ENCODE measurements at places on chromosomes 12 and 14.

DNA sequence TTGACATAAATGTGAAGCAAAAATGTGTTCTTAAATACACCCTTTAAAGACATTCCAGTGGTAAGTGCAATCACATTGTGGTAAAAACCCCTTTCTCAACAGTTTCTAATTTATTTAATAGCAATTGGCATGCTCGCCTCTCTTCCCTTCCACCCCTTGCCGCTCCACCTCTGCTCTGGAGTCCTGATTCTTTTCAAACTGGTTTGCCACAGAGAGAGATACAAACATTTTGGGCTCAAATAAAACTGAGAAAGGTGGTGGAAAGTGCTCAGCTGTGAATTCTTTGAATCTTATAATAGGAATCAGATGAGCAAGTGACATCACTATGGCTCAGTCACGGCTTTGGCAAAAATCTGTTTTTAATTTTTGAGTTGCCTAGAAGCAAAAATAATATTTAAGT, 993.9 kb downstream of the GALC start:
- no peak for DNase-seq

- DNase-seq: no peak
These were observed 37.4 kb downstream of the SLC6A12 start for GRCh38 chr12:176321-177181.

GRCh38 chr12:26360062-26360461, 164.7 kb downstream of the SSPN start:
- DNase-seq: no peak

GRCh38 chr14:102968306-102968705, 45.8 kb downstream of the AMN start:
- DNase-seq: no peak

DNA sequence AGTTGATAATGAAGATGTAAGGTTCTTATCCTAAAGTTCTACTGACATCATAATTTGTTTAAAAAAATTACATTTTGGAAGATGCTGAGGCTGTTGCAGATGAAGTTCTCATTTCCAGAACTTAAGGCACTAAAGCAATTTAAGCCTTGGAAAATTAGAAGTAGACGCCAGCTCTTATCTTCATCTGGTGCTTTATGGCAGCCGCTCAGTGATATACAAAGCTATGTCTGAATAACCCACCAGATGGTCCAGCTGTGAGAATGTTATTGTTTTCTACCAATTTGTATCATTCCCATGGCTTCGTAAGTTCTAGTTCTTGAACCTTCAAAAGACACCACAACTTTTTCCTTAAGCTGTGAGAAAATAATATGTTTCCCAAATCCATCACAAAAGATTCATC, 212.1 kb upstream of the ARID2 start:
- no peak for DNase-seq

DNA sequence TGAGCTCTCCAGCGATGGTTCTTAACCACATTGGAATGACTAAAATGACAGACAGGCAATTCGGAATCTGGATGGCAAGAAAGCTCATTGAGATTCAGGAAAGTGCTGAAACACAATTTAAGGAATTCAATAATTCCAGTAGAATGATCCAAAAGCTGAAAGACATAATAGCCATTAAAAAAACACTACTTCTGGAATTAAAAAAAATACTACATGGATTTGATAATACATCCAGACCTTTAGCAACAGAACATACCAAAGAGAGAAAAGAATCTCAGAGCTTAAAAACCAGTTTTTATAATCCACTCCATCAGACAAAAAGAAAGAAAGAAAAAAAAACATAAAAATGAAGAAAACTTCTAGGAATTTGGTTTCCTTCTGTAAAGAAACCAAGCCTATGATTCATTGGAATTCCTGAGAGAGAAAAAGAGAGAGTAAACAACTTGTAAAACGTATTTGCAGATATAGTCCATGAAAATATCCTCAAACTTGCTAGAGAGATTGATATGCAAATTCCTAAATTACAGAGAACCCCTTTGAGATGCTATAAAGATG, 52.8 kb downstream of the SLCO1B1 start:
- DNase-seq: no peak

DNA sequence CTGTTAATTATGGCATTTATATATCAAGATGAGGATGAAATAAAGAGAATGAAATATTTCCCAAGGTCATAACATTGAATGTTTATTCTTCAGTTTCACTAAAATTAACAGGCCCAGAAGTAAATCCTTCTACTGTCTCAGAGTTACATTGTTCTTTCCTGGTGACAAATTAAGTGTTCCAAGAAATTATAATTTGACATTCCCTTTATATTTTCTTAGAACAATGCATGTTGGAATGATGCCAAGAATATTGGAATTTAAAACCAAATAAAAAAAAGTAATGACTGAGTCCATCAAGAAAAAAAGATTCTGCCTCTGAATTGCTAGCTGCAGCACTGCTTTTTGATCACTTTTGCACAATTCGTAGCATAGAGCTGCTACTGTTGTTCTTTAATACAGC, 152.1 kb downstream of the METTL25 start:
- no peak for DNase-seq

GRCh38 chr14:90583427-90583826, 186.6 kb downstream of the CALM1 start:
- DNase-seq: no peak

DNA sequence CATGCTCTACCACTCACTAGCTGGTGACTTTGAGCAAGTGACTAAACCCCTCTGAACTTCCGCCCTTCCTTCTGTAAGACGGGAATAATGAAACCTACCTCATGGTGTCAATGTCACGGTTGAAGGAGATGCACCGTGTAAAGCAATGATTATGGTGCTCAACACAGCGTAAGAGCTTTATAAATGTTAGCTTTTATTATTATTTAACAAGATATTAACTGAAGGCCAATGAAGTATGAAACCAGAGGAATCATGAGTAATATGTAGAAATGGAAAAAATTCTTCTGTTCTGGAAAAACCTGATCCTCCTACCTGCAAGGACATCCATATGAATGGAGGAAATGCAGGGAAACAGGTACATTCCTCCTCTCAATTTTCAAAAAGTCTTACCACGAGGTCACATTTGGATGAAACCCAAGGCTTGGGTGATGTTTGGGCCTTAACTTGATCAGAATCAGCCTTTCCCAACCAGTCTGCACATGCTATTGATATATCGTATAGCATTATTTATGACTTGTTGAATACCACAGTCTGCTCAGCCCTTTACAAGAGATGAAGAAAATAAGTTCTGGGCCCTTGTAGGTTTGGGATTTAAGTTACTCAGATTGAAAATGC, 166.8 kb upstream of the TBX3 start:
- no peak for DNase-seq
